ENCODE measurements at places on chromosomes 3 and 15.

GRCh38 chr3:24709956-24710355, 215.3 kb upstream of the THRB start:
- no peak for DNase-seq

GRCh38 chr15:27668471-27669220, 430.5 kb downstream of the OCA2 start:
- DNase-seq: no peak

DNA sequence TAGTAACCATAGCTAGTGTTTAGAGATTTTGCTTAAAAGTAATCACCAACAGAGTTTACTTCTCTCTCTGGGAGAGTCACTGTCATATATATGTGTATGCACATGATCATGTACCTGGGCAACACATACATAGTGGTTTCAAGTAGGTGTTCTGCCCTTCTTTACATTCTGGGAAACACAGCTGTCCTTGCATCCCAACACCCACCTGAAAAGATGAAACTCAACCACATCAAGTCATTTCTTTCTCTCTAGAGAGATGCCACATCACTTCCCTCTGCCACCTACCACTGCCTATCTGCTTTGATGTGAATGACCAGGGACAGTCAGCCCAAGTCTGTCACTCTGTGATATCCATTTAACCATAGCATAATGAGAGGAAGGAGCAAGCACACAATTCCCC, 155.8 kb upstream of the GADL1 start:
- no peak for DNase-seq

GRCh38 chr3:44506961-44507360, 29.5 kb upstream of the ZNF445 start:
- no peak for DNase-seq

- no peak for DNase-seq
Observed at GRCh38 chr15:31293655-31294054, 33.0 kb upstream of the KLF13 start.

Measured in skeletal muscle cell (primary cell).